ENCODE measurements at places on chromosomes 1 and 21.

DNA sequence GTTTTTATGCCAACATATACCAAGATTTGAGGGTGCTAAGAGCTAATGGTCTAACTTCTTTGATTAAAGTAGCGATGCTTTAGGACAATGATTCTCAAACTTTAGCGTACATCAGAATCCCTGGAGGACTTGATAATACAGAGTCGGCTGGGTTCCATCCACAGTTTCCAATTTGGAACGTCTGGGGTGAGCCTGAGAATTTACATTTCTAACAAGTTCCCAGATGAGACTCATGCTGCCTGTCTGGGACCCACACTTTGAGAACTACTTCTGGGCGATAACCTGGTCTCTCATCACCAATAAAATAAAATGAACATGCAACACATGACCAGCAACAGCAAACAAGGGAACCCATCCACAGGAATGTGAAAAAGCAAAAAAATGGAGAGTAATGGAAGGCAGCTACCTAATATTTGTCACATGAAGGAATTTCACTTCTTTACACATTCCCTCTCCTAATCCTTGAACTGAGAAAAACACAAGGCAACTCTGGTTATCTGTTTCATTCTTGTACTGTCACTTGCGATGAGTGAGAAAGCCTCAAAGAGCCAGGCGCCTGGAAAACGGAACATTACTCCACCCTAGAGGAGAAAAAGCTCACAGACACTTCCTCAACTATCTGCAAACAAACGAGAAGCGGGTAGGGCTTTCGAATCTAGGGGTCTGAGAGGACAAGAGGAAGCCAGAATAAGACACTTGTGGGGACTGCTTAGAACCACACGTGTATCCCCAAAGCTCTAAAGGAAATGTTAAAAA, 14.0 kb downstream of the HSF2BP start:
- peak; percentile 66 for DNase-seq

DNA sequence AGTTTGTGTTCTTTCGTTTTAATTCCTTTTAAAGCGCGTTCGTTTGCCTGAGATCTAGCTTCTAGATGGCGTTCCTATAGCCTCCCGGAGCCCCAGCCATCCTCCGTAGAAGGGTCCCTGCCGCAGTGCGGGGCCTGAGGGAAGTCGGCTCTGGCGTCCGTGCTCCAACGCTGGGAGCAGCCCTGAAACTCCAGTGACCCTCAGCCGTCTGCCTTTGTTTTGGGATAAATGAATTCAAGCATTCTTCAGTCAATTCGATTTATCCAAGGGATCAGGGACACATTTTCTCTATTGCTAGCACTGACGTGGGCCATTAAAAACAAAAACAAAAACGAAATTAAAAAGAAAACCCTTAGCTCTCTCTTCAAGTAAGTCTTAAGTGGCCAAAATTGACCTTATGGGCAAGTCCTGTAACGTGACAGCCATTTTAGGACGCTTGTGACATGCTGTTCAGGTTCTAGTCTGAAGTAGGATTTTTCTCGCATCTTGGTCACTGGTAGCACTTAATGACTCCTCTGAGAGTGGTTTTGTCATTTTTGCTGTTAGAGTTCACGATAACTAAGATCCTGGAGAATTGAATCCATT, 742 bp upstream of the HSPA13 start:
- no peak for DNase-seq

DNA sequence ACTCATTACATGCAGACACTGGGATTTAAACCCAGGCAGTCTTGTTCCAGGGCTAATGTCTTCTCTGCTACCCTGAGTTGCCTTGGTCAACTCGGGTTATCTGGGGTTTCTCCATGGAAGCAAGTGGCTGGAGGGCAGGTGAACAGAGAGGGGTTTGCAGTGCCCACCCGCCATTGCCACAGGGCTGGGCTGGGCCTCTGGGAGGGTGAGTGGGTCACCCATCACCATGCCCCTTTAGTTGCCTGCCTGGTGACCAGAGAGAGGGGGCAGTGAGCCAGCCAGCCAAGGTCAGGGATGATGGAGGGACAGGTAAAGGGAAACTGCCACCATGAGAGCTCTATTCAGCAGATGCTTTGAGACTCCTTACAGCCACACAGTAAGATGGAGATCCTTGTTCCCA, 53.2 kb downstream of the GRIK3 start:
- no peak for DNase-seq

- DNase-seq = no peak
These were observed 74.0 kb upstream of the ZBTB18 start for GRCh38 chr1:243977094-243977493.
